Epithelial cell of proximal tubule (primary cell): ENCODE measurements at places on chromosomes 7 and 10. TPM values are rescaled to one million over a fixed set of nuclear protein-coding genes. Genes with fewer than 3 reads are reported as not detected.

IDI2 gene
- total RNA-seq: not detected in 2 replicates

RARRES2 gene
- total RNA-seq: 6.1 and 9.1 TPM in 2 replicates

CYCS gene
- total RNA-seq: 48.9 and 119 TPM in 2 replicates

MACROH2A2 gene
- total RNA-seq: 53.2 and 62.8 TPM in 2 replicates

DGKB gene
- 0.69 TPM in 1 of 2 replicates, not detected in the other for total RNA-seq

NEUROD6 gene
- not detected in 2 replicates for total RNA-seq

PDE1C gene
- total RNA-seq: 2.5 and 5.9 TPM in 2 replicates

ANXA11 gene
- 148 and 153 TPM in 2 replicates for total RNA-seq

TBXAS1 gene
- total RNA-seq: 11.1 and 20.0 TPM in 2 replicates

VENTX gene
- not detected in 2 replicates for total RNA-seq

NUTM2A gene
- 0.65 and 0.69 TPM in 2 replicates for total RNA-seq

TSPAN33 gene
- 3.9 and 14.3 TPM in 2 replicates for total RNA-seq

CARD11 gene
- 18.7 and 22.9 TPM in 2 replicates for total RNA-seq

DCLRE1C gene
- total RNA-seq: 5.4 and 8.2 TPM in 2 replicates

MRC1 gene
- total RNA-seq: not detected in 2 replicates

CALCR gene
- total RNA-seq: not detected in 2 replicates

NAT16 gene
- 0.12 TPM in 1 of 2 replicates, not detected in the other for total RNA-seq

INHBA gene
- 5.9 and 8.9 TPM in 2 replicates for total RNA-seq

HMX2 gene
- total RNA-seq: not detected in 2 replicates
